ENCODE measurements at places on chromosomes 3 and 15. TPM values are rescaled to one million over a fixed set of nuclear protein-coding genes. Genes with fewer than 3 reads are reported as not detected.
A peak's percentile ranks its signal among the peaks of the same experiment; 100 is the strongest.

DNA sequence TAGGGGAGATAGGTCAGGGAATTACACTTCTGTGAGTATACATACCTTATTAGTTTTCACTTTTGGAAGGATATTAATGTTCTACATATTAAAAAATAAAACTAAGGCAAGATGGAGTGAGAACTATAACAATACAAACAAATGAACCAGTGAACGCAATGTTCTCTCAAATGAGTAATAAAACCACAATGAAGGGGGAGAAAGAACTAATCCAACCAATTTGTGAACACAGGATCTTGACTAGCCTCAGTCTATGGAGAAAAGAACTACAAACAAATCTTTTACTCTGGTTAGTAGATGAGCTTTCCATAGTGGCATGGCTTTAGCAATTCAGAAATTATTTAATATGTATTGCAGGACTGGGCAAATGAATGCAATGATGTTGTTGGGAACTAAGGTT lies 26.9 kb upstream of the ATOSA start:
- peaks cover 8% of the 10 kb centered on the region for H3K27me3 ChIP-seq
- no peak for DNase-seq
- H3K27ac ChIP-seq: no peak overlapping the region
- no peak overlapping the region for H3K4me3 ChIP-seq

DBR1 gene
- polyA plus RNA-seq: 7.3 TPM

DNA sequence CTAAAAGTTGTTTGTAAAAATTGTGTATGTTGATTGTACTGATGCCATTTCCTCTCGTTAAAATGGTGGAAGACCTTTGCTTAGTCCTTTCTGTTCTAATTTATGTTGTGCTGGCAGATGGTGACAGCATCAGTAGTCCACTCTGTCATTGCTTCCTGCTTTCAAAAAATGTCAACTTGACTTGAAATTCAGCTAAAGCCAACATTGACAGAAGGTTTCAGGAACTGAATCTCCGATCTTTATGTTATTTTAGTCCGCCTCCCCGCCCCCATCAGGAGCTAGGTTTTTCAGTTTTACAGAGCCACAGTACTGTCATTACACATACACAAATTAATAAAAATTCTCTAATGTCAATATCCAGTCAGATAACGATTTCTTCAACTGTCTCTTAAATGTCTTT lies 1.5 kb downstream of the CEP63 start:
- H3K36me3 ChIP-seq: peaks cover 8% of the 10 kb centered on the region
- peak overlapping the region; percentile 100 for H3K27ac ChIP-seq
- peaks cover 19% of the 10 kb centered on the region for H3K27me3 ChIP-seq
- H3K4me3 ChIP-seq: peak overlapping the region; percentile 99

DNA sequence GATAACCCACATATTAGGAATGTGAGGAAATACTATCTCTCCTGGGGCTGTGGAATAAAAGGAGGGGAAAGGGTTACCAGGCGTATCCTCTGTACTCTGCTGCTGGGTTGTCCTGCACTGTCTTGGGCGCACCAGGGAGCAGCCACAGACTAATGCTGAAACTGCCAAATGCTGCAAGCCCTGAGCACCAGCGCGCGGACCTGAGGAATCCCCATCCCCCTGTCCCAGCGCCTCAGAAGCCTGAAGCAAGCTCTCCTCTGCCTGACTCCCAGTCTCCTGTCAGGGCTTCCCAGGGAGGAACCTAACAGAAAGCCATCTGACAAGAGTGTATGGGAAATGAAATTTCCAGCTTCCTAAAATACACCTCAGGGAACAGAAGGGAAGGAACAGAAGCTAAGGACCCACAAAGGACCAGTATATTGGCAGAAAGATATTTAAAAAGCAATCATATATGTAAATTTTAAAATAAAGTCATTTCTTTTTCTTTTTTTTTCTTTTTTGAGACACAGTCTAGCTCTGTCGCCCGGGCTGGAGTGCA lies 158.3 kb upstream of the C2CD4B start:
- H3K4me3 ChIP-seq: no peak overlapping the region
- no peaks in the 10 kb centered on the region for H3K36me3 ChIP-seq
- no peaks in the 10 kb centered on the region for H3K27me3 ChIP-seq
- DNase-seq: no peak
- H3K27ac ChIP-seq: no peak overlapping the region
- H3K4me1 ChIP-seq: no peaks in the 10 kb centered on the region

DNA sequence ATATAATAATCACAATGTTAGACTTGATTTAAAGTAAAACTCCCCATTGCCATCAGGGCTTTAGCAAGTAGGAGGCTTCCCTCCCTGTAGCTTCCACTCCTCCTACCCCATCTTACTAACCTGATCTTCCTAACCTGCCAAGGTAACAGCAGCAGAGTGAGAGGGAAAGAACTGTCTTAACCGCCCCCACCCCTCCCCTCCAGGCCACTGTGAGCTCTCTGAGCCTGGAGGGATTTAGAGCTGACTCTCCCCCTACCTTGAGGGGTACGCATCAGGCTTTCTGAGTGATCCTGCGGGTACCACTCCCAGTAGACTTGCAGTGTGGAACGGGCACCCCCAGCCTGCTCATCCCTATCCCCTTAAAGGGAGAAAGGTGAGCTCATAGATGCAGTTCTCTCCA lies 11.4 kb upstream of the PRSS50 start:
- no peak for DNase-seq
- no peak overlapping the region for H3K27ac ChIP-seq
- H3K4me1 ChIP-seq: no peaks in the 10 kb centered on the region
- no peaks in the 10 kb centered on the region for H3K36me3 ChIP-seq

DNA sequence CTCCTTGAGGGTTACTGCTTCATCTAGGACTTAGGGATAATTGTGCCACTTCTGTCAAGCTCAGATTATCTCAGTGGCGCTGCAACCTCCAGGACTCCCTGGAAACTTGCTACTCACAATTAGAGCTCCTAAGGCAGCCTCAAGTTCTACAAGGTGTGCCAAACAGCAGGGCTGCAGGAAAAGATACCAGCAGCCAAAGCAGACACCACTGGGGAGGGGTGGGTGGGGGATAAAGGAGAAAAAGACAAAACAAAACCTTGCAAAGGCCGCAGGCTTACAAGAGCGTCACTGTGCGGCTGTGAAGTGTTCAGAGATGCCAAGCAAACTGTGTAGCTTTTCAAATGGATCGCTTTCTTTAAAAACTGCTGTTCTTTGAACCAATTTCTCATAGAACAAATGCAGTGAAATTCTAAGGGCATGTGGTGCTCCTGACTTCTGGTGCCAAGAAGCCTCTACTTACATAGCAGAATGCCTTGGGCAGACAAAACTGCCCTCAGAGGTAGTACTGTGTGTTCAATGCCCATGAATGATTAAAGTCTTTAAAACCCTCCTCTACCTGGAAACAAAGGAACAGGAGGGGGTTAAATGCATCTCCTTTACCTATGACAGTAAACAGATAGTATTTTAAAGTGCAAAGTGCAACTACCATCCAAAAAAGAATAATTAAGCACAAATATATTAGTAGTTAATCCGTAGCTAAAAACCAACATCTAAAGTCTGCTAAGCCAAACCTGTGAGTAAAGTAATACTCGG lies 353.4 kb downstream of the FOXP1 start:
- no peaks in the 10 kb centered on the region for H3K36me3 ChIP-seq
- H3K4me3 ChIP-seq: no peak overlapping the region
- DNase-seq: no peak
- H3K27ac ChIP-seq: no peak overlapping the region

RBP2 gene
- not detected for polyA plus RNA-seq

- DNase-seq: no peak
- H3K27me3 ChIP-seq: no peaks in the 10 kb centered on the region
- H3K4me3 ChIP-seq: no peak overlapping the region
- H3K4me1 ChIP-seq: no peaks in the 10 kb centered on the region
Observed at GRCh38 chr15:36671017-36671416, 91.6 kb downstream of the CDIN1 start.

- no peak overlapping the region for H3K27ac ChIP-seq
- no peak overlapping the region for H3K4me3 ChIP-seq
- no peak for DNase-seq
Observed at GRCh38 chr3:123385001-123385401, 63.9 kb downstream of the ADCY5 start.

GRCh38 chr15:58958811-58959210 lies 25.3 kb upstream of the SLTM start:
- peaks cover 5% of the 10 kb centered on the region for H3K27me3 ChIP-seq
- H3K4me1 ChIP-seq: no peaks in the 10 kb centered on the region
- H3K36me3 ChIP-seq: no peaks in the 10 kb centered on the region

DNA sequence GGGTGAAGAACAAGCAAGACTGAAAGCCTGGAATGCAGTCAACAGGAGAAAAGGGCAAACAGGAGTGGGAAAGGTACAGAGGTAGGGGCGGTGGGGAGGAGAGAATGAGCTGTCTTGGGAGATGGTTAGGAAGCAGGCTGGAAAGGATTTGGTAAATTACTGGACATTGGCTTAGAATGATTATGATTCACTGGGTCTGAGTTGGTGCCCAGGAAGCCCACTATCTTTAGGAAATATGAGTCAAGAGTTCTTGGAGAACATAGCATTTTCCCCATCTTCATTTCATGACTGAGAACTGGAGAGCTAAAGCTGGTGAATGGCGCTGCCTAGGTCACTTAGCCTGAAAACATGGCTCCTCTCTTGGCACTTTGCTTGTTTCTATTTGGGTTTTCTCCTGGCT lies 74.7 kb upstream of the C3orf80 start:
- H3K36me3 ChIP-seq: no peaks in the 10 kb centered on the region
- H3K4me1 ChIP-seq: no peaks in the 10 kb centered on the region
- no peak overlapping the region for H3K27ac ChIP-seq

GRCh38 chr3:9041626-9042025 lies 78.4 kb upstream of the RAD18 start:
- DNase-seq: no peak
- no peaks in the 10 kb centered on the region for H3K4me1 ChIP-seq
- H3K4me3 ChIP-seq: no peak overlapping the region
- H3K36me3 ChIP-seq: no peaks in the 10 kb centered on the region
- H3K27me3 ChIP-seq: no peaks in the 10 kb centered on the region

Data from immature natural killer cell (primary cell).